Progenitor cell of endocrine pancreas (in vitro differentiated cells): ENCODE measurements at places on chromosomes 6 and 20.

- DNase-seq: no peak
Observed at GRCh38 chr20:48538856-48539255, 288.9 kb downstream of the PREX1 start.

GRCh38 chr20:46749147-46749546, 39.7 kb downstream of the SLC2A10 start:
- no peak for DNase-seq

GRCh38 chr20:4912380-4913142, 88.7 kb downstream of the SLC23A2 start:
- no peak for DNase-seq

DNA sequence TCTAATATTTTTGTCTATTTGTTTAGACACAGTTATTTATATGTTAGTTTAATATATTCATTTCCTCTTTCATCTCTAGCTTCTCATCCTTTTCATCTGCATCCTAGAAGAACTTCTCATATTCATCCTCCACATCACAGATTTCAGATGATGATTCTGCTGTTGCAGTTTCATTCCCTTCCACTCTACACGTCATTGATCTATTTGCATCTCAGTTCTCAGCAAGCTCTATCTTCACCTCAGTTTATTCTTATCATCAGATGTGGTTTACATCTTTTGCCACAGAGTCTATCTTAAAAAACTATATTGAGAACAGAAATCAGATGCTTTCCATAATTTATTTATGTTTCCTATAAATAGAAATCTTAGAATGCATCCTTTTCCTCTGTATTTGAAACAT, 13.3 kb downstream of the SLC2A12 start:
- no peak for DNase-seq

DNA sequence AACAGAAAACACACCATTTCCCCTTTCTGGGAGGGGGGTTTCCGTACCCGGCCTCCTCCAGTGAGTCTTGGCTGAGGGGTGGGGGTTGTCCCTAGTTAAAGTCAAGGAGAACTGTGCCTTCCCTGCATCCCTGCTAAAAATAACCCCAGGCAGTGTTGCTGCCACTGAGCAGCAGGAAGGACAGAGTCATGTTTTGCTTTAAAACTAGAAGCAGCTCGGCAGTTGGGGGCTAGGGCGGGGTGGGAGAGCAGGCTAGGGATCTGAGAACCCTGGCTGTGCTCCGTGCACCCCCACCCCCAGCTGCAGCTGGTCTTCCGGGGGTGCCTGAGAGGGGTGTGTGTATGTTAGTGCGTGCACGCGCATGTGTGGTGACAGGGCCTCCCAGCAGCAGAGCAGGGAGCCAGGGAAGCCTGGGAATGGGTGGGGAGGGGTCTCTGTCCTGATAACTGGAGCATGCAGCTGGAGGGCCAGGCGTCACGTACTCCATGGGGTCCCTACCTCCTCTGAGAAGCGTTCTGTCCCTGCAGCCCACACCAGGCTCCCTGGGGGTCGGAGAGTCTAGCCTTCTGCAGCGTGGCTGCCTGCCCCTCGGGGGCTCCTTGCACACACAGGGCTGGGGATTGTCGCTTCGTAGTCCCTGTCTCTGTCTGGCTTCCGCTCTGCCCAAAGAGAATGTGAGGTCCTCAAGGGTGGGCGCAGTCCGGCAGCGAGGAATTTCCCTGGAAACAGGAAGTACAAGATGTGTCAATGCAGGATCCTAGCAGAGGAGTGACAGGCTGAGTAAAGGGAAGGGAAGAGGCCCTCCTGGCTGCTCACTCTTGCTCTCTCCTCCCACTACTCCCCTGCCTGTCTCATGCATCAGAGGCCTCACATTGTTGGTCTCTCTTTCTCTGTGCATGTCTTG, 16.8 kb upstream of the ARMC12 start:
- DNase-seq: no peak
